T47D (cell line): ENCODE measurements at places on chromosomes 7 and 10.
A peak's percentile ranks its signal among the peaks of the same experiment; 100 is the strongest.

GRCh38 chr7:130880668-130881067, 146.7 kb upstream of the KLF14 start:
- DNase-seq: no peak

DNA sequence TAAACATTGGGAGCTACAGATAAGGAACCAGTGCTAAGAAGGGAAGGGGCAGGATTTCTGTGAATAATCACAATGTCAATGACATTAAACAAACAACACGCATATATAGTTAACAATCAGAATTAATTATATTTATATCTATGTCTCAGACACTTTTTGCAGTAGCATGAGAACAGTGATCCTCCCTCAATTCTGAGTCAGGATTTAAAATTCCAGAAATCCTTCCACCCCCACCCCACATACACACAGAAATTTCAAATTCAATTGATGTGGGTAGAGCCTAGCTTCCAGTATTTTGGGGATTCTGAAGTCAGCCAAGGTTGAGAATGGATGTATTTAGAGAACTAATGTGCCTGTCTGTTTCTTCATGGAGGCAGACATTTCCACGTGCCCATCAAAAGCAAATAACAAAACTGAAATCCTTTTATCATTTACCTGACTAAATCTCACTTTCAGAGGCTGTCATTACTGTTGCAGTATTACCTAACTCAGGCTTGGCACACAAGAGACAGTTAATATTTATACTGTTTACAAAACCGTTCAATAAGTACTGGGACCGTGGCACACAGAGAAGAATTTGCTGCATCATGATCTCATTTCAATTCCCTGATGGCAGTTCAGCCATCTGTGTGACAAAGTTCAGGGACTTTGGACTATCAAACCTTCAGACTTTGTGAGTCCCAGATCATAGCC, 116.6 kb upstream of the PALS2 start:
- DNase-seq: no peak

DNA sequence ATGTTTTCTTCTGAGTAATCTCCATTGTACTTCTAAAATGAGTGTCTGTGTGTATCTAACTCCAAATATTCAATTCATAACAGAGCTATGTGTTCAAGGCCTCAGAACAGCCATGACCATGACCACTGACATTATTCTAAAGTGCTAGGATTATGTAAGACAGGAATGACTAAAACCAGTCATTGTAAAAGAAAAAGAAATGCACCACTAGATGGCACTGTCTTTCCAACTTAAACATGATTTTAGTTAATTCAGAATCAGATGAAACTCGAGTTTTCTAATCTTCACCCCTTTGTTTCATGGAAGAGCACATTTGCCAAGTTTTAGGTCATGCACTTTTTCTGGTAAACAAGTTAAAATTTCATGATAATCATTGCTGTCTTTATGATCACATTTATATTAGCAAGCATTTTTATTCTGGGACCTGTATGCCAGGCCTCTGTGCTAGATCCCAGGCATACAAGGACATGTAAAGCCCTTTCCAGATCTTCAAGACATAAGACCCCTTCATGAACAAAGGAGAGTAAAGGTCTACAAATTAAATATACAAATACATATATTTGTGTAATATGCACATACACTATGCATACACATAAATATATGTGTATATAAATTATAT, 26.1 kb upstream of the RSU1 start:
- DNase-seq: peak; percentile 28

DNA sequence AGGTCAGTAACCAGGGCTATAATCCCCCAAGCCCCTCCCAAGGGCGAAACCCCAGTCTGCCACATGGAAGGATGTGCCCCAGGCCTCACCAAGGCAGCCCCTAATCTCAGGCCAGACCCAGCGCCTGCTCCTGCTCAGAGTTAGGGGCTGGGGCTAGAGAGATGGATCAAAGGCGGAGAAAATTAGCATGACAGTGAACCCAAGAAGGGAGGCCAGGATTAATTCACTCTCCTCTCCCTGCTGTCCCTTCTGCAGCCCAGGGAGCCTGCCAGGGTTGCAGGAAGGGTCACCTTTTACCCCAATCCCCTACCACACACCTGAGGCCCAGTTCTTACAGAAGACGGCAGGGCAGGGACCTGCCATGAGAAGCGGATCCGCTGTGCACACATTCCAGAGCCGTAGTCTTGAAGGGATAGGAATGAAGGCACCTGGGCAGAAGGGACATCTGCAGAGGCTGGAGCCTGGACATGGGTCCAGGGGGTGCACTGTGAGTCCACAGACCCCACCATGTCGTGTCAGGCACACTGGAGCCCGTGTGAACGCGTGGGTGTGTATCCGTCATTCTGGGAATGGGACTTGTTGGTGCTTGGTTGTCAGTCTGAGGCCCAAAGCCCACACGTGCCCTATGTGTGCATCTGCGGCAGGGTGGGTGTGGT, 11.9 kb upstream of the ZMIZ1 start:
- no peak for DNase-seq

GRCh38 chr10:71264345-71265200, 52.2 kb downstream of the UNC5B start:
- DNase-seq: no peak

- DNase-seq: no peak
Observed at GRCh38 chr7:45598886-45599520, 24.8 kb downstream of the ADCY1 start.

DNA sequence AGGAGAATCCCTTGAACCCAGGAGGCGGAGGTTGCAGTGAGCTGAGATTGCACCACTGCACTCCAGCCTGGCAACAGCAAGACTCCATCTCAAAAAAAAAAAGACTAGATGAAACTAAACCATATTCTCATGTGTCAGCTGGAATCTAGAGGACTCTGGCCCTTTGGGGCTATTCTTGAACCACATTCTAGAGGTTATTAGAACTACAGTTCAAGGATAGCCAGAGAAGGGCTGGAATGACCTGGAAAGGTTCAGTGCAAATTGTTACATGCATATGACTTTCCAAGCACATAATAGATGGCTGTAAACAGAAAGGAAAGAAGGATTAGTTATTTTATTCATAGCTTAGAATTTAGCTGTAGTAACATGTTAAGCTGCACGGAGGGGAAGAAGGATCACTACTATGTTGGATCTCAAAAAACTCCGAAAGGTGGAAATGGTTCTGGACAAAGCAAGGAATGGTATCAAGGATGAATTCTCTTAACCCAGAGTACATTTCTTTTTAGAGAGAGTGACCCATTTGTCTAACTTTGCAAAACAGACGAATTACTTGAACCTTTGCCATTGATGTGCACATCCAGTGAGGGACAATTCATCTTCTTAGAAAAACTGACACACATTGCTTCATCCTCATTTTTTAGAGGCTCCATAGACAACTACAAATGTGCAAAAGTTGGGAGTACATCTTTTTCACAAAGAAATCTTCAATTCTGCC, 124.0 kb upstream of the SAMD8 start:
- DNase-seq: no peak

DNA sequence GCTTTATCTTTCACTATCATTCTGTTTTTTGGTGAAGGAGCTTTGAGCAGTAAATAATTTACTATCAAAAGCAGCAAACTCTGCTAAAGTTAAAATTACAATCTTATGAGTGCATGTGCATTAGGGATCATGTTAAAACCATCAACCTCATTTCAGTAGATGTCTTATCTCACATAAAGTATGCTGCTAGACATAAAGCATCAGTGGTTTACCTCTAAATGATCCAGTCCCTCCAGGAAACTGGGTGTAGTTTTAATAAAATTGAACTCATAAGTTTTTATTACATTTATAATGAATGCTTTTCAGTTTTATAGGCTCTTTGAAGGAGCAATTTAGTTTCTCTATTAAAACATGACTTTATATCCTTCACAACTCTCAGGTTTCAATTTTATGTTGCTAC, 108.7 kb downstream of the LRRN3 start:
- DNase-seq: no peak

DNA sequence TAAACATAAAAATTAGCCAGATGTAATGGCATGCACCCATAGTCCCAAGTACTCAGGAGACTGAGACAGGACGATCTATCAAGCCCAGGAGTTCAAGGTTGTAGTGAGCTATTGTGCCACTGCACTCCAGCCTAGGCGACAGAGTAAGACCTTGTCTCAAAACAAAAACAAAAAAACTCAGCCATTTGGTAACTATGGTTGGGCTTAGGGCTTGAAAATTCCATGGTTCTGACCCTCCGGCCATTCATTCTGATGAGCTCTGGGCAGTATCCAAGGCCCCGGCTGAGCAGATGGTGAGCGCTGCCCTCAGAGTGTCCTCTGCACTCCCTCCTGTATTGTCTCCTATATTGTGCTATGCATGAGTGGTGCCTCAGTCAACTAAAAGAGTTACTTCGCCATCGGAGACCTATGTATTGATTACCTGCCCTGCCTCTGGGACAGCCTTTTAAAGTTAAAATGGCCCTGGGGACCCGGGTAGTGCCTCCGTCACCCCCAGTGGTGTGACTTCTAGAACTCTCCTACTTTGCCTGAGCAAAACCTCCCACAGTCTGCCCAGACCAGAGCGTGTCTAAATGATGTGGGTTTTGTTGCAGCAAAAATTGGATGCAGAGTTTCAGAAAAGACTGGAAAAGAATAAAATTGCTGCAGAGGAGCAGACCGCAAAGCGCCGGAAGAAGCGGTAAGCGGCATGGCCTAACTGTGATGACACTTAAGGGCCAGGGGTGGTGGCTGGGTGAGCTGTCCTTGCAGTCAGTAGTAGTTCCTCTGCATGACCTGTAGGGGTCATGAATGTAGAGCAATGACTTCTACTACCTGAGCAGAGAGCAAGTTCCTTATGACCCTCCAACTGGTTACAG, 8.1 kb downstream of the PRKRIP1 start:
- DNase-seq: no peak

- peak; percentile 13 for DNase-seq
Observed at GRCh38 chr10:80924063-80924952, 386.6 kb downstream of the SH2D4B start.

- no peak for DNase-seq
Observed at GRCh38 chr10:26805567-26806245, 55.1 kb downstream of the ABI1 start.

- DNase-seq: no peak
Observed at GRCh38 chr10:110811791-110812581, 59.7 kb upstream of the PDCD4 start.

DNA sequence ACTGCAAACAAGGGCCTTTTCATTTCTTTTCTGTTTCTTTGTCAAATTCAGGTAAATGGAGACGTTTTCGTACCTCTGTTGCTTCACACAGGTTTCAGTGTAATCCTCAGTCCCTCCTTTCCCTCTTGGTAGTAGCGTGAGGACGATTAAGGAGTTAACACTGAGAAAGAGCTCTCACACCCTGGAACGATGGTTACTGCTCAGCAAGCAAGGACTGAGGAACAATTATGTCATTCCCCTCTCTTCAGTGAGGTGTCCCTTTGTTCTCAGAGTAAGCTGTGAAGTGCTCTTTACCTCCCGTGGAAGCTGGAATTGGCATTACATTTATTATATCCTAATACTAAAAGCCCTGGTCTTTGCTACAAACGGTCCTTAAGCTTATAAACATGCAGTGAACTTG, 95.9 kb downstream of the FANK1 start:
- no peak for DNase-seq

DNA sequence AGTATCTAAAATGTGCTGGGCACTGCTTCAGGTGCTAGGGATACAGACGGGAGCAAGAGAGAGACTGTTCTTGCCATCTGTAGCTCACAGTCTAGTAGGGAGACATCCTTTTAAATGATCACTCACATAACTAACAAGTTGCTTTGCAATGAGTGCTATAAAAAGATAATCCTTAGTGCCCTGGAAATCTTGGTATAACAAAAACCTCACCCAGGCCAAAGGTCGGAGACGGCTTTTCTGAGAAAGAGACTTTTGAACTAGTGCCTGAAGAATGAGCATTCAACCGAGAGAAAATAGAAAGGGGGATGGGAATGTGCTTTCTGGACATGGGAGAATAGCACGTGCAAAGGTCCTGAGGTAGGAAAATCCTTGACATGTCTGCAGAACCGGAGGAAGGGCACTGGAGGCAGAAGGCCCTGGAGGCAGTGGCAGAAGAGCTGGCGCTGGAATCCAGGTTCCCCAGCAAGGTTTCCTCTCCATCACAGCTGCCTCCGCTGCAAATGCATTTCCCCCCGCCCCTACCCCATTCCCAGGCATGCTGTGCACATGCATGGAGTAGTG, 89.4 kb downstream of the COL13A1 start:
- no peak for DNase-seq

GRCh38 chr10:45403151-45403550, 29.1 kb downstream of the ALOX5 start:
- no peak for DNase-seq

- no peak for DNase-seq
Observed at GRCh38 chr7:90424720-90425119, 21.5 kb downstream of the CLDN12 start.

DNA sequence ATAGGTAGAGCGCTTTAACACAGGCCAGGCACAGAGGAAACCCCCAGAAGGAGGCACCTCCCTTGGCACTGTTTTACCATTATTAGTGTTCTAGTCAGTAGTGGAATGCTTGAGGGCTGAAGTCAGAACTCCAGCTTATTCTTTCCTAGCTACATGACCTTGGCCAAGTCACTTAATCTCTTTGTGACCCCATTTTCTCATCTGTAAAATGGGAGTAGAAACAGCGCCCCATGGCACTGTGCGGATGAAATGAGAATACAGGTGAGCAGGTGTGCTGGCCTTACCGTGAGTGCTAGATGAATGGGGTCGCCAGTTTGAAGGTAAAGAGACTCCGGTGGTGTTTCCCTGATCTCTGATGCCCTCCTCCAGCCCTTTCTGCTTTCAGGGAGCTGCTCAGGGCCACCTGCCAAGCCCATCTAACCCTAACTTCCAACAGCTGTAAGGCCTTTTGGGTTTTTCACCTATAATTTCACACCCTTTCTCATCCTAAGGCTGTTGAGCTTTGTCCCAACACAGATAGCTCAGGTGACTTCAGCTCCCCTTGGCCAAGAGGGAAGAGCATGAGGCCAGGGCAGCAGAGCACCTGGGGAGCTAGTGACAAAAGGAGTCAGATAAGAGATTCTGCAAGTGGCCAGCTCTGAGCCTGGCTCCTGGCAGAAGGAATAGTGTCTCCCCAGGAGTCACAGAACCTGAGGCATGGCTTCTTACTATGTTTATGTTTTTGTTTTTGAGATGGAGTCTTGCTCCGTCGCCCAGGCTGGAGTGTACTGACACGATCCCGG, 76.8 kb downstream of the SH3PXD2A start:
- no peak for DNase-seq

DNA sequence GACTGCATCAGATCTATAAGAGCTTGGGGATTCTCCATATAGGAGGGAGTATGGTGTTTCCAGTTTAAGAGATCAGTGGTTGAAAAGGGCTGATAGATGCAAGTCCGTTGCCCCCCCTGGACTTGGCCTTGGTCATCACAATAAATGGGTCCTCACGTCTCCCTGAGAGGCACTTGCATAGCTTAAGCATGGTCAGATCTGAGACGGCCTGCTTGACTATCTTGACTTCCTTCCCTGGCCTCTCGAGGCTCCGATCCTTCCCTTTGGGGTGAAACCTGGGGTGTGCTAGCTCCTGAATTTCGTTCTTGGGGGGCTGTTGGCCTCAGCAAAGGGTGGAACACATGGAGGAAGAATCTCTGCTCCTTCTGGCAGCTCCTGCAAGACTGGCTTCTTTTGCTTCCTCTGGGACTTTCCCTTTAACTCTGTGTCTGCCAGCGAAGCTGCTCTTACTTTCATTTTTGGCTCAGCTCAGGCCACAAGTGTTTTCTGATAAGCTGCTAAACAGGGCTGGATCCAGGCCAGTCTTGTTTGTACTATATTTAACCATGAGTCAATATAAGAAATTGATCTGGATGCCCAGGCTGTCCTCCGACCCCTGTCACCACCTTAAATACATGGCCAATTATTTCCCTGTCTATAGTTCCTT, 11.2 kb upstream of the ZNF485 start:
- DNase-seq: no peak

GRCh38 chr10:125720002-125720382, 483 bp downstream of the EDRF1 start:
- DNase-seq: no peak
